ENCODE measurements at places on chromosomes 2 and 18.
A peak's percentile ranks its signal among the peaks of the same experiment; 100 is the strongest.

DNA sequence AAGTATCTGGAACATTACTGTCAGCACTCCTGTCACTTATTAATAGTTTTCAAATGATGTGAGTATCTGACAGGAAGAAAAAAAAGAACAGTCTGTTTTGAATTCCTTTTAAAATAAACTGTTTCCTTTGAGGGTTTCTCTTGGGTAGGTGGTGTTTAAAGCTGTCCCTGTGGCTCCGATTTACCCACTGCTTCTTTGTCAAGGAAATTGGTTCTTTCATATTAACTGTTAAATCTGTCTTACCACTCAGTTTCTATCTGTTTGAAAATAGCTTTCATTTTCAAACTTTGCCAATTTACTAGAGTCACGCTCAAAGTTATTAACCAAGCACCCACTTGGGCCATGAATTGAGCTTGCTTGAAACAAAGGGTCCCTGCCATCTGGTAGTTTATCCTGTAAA, 614.6 kb upstream of the NXPH2 start:
- no peak for DNase-seq

GRCh38 chr2:3954261-3954660, 250.9 kb downstream of the DCDC2C start:
- no peak for DNase-seq

DNA sequence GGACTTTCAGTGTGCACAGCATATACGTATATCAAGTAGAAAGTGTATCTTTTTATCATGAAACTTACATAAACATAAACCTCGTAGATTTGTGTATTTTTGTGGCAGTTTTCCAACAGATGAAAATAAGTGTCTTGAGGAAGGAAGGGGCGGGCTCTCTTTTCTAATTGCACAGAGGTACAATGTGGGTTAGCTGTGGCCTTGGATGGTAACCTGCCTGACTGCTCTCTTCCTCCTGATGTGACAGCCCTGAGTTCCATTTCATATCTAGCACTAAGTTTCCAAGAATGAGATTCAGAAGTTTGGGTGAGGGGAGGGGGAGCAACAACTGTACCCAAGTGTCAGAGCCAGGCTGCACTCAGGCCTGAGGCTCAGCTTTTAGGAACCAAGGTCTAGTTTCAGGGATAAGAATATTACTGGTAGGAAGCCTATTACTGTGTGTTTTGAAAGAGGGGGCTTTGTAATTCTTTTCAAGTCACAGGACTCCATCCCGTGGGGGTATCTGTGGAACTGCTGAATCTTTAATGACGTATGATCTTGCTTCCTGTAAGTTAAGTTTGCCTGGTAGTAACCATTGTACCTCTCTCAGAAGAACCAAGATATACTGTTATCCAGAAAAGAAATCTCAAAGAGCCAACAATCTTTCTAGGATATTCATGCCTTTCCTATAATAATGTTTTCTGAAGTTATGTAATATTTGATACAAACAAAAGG, 483.7 kb downstream of the PTPRM start:
- DNase-seq, result no peak

DNA sequence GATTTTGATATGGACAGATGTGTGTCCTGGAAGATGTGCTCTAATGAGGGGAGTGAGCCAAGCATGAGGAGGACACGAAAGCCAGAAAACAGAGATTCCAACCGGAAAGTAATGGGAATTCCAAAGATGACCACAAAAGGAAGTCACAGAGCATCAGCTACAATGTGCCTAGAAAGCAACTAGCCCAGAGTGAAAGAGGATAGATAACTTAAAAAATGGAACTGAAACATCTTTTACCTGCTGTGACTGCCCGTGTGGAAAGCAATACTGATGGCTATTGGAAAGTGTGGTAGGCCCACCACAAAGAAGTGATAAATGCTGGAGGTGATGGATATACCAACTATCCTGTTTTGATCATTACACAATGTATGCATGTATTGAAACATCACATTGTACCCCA, 21.6 kb downstream of the DNMT3A start:
- DNase-seq, result no peak

DNA sequence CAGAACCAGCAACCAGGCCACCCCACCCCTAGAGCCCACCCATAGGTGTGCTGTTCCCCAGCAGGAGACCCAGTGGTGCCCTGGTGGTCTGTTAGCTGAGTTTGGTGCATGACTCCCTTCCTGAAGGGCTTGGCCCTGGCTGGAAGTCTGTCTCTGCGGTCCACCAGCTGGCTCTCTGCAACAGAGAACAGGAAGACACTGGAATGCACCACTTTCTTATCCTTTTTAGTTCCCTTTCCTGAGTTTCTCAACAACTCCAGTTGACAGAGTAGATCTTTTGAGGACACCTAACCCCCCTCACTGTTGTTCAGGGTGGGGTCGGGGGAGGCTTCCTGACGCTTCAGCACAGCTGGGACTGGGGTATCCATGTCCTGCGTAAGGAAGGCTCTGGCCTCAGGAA, 11.9 kb upstream of the RPL37A start:
- DNase-seq, result peak; percentile 79

DNA sequence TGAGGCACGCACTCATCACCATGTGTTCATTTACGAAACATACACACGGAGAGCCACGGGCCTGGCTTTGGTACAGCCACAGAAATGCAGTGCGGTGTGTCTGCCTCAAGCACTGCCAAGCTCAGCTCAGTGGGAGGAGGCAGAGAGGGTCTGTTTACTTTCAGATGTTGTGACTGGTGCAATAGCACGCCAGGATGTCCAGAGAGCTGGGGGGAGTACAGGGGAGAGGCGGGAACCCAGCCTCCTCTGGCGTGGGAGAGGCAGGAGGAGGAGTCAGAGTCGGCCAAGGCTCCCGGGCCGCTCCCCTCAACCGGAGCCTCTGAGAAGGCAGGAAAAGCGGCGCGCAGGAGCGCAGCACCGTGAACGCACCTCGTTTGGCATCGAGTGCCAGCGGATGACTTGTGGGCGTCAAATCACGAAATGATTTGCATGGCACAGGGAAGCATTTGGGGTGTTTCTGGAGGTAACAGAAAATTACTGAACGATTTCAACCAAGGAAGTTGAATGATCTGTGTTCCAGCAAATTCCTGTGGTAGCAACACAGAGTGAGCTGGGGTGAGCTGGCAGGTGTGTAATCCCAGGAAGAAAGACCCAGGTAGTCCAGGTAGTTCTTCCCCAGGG, 143.0 kb downstream of the ZNF516 start:
- no peak for DNase-seq

DNA sequence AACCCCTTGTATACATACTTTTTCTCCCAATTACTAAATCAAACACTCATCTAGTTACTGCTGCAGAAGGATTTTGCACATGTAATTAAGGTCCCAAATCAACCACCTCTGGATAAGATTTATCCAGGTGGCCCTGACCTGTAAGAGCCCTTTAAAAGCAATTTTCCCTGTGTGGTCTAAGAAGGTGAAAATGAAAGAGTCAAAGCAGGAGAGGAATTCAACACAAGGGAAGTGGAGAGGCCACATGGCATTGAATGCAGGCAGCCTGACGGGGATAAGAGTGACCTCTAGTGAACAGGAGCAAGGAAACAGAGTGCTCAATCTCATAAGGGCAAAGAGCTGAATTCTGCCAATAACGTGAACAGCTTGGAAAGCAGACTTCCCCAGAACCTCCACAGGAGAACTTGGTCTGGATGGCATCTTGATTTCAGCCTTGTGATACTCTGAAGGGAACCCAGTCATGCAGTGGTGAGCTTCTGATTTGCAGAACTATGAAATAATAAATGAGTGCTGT, 27.2 kb downstream of the PPP3R1 start:
- peak; percentile 79 for DNase-seq

DNA sequence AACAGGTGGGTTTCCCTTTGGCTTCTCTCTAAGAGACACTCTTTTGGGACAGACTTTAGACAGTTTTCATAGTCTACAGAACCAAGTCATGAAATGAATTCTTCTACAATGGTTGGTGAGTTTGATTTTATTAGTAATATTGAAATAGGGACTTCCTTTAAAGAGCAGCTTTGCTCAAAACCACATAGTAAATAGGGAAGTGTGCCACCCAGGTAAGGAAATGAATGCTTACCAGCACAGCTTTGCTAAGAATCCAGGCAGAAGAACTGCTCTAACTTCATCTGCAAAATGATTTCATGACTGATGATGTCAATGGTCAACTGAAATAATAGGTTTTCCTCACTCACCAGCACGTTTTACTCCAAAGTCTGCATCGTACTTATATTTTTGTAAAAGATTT, 89.2 kb downstream of the NYAP2 start:
- DNase-seq, result no peak

DNA sequence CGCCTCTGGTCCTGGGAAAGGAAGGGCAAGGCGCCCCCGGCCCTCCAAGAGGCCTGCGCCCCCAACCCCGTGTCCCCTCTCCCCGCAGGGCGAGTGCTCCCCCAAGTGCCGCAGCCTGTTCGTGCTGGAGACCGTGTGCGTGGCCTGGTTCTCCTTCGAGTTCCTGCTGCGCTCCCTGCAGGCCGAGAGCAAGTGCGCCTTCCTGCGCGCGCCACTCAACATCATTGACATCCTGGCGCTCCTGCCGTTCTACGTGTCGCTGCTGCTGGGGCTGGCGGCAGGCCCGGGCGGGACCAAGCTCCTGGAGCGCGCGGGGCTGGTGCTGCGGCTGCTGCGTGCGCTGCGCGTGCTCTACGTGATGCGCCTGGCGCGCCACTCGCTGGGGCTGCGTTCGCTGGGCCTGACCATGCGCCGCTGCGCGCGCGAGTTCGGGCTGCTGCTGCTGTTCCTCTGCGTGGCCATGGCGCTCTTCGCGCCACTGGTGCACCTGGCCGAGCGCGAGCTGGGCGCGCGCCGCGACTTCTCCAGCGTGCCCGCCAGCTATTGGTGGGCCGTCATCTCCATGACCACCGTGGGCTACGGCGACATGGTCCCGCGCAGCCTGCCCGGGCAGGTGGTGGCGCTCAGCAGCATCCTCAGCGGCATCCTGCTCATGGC, 52.4 kb downstream of the SLC66A2 start:
- DNase-seq, result no peak

DNA sequence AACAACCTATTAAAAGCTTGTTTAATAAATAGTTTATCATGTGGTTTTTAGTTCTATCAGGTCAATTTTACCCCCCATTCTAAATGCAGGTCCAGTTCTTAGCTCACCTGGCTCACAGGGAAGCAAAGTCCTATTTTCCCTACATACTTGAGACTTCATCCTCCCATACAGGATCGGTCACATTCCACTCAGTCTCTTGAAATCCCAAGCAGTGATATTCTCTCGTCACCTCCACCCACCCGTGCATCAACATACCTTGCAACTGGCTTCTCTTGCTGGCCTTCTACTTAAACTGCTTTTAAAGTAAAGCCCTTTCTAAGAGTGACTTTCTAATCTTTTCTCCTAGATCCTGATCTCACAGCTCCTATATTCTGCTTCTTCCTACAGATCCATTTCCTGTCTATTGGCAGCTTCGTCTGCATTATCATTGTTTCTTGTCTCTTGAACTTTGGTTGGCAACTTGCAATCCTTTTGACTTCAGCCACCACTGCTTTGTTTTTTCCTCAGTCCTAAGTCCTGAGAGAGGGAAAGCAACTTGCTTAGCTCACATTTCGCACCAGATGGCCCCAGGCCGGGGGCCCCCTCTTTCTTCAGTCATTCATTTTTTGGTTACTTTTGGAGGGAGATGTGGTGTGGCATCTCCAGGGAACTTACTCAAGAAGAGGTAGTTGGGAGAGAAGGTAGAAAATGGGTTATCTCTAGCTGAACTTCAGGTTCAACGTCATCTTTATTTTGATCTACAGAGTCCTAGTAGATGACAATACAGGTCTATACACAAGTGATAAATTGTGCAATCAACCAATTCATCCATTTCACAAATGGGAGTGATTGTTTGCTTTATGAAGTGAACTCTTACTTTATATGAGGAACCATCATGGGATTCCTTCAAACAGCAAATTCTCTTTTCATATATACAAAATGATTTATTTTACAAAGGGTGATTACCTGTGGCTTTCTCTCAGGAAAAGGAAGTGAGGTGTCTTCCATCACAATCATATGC, 23.9 kb upstream of the NCOA1 start:
- no peak for DNase-seq

DNA sequence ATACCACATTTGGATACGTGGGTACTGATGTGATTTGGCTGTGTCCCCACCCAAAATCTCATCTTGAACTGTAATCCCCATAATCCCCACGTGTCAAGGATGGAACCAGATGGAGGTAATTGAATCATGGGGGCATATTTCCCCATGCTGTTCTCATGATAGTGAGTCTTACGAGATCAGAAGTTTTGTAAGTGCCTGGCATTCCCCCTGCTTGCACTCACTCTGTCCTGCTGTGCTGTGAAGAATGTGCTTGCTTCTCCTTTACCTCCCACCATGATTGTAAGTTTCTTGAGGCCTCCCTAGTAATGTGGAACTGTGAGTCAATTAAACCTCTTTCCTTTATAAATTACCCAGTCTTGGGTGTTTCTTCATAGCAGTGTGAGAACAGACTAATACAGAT, 70.3 kb downstream of the CHST9 start:
- no peak for DNase-seq
